ENCODE measurements at places on chromosomes 13 and 19.

- no peak for DNase-seq
These were observed 7.2 kb upstream of the RHPN2 start for GRCh38 chr19:33071887-33072286.

DNA sequence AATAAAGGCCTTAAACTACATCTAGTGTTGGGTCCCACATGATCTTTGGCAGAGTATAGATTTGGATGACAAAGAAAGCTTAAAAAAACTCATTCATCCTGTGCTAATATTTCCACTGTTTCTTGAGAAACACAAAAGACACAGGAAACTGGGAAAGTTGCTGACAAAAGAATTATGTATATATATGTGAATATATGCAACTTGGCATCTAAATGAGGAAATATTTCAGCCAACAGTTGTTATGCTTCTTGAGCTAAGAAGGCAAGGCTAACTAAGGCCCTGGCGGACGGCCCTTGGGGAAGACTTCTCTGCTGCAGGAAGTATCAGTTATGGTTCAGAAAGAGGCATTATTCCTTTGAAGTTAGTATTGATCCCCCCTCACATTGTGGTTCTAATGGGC is 491.8 kb downstream of the DIAPH3 start:
- no peak for DNase-seq

DNA sequence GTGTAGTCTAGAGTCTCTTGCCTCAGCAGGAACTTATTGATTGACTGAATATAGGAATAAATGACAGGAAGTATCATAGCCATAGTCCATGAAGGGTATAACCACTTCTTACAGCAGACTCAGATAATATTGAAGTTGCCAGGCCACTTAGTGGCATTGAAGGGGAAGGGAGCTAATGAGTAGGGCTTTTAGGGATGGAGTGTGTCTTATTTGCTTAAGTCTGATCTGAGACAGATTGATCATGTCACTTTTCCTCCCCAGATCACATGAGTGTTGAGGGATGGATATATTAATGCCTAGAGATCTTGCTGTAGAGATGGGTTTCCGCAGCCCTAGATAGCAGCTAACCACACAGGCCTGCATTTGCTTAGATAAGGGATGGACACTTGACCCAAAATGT is 62.2 kb upstream of the NBEA start:
- no peak for DNase-seq

DNA sequence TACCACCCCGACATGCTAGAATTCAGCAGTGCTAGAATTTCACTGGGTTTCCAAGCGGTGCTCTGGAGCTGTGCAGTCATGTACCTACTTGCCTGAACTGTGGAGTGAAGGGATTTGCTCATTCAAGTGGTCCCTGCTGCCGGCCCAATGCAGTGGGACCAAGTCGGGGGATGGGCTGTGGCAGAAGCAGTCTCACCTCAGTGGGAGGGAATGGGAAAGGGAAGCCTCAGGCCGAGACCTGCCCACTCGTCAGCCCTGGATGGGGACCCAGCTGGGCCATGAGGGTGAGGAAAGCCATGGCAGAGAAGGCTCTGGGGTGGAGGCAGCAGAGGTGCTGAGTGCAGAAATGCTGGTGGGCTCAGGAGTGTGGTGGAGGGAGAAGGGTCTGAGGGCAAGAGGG is 14.9 kb downstream of the KLHL26 start:
- DNase-seq = no peak

- no peak for DNase-seq
These were observed 2526.0 kb downstream of the PCDH9 start for GRCh38 chr13:64704121-64704649.

DNA sequence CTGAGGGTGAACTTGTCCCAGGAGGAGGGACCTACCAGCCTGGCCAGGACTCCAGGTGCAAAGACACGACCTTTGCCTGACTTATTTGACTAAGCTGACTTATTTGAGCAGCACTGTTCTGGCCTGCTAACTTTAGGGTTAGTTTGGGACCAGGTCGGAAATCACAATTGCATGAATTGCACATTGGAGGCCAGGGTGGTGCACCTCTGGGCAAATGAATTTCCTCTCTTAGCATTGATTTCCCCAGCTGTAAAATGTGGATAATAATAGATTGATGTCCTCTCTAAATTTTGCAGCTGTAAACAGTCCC is 1.4 kb upstream of the BST2 start:
- DNase-seq = no peak

DNA sequence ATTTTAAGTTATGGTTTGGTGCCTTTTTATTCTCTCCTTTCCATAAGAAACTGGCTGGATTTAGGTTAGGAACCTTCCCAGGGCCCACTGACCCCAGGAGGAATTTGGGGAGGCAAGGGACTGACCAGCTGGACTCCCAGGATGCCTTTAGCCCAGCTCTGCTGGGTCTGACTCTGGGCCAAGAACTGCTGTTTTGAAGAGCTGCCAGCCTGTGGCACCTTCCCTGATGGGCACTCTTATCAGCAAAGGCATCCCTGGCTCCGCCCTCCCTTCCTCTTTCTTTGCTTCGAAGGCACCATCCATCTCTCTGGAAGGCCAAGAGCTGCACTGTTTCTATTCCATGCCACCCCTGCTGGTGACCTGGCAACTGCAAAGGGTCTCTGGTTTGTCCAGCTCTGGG is 174.7 kb downstream of the POU4F1 start:
- DNase-seq = no peak

DNA sequence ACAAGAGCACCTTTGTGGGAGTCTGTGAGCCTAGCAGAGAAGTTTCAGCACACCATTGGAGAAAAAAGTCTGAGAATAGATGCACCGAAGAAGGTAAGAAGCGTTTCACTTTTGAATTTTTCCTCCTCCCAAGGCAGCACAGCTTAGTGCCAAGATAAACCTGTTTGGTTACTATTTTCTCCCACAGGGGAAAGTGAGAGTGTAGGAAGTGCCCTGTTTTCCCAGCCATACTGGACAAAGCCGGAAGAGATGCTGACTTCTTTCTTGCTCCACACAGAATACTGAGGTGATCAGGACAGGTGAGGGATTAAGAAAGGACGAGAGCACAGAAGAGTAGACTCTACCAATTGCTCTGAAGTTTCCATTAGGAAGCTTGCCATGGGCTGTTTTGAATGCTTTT is 1011.0 kb upstream of the MIR17HG start:
- DNase-seq = no peak

GRCh38 chr19:18520848-18521691 is 800 bp downstream of the ELL start:
- DNase-seq = no peak

DNA sequence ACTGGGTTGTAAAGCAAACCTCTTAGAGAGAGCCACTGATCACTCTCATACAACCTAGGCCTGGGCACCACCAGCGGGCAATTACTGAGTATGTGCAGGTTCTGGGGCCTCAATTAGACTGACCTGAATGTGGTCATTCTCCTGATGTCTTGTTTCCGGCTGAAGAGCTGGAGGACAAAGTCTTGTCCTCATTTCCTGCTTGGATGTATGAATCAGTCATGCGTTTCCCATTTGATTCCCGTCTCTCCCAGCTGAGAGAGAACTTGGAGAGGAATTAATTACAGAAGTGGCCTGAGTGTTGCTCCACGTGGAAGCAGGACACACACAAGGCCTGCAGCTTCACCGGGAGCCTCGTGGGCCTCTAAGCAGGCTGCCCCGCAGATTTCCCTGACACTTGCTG is 799.3 kb upstream of the ARGLU1 start:
- DNase-seq = no peak

- DNase-seq = no peak
These were observed 7.5 kb downstream of the KLF16 start for GRCh38 chr19:1855828-1856255.

GRCh38 chr19:11480715-11481533 is at the start of gene ELAVL3:
TSS of gene ELAVL3 (minus strand) at chr19:11481046. CDS start at chr19:11480608, 438 bp downstream.
- no peak for DNase-seq

GRCh38 chr19:16398530-16399249 is 73.1 kb downstream of the EPS15L1 start:
- no peak for DNase-seq

GRCh38 chr13:46894568-46894967 is 2.3 kb downstream of the HTR2A start:
- no peak for DNase-seq

- no peak for DNase-seq
These were observed 34.0 kb downstream of the RASL11A start for GRCh38 chr13:27304611-27305010.

DNA sequence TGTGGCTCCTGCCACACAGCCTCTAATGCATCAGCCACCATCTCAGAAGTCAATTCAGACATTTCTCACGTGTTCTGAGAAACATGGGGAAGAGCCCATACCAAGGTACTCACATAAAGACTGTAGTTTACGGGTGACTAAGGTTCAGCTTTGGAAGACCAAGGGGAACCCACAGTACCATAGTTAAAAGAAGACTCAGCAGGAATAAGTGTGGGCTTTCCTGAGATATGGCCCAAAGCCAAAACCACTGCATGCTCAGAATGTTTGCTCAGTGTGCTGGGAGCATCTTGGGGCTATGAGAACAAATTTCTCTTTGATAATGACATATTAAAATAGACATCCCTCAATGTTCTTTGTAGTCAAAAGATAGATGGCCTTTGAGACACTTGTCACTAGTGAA is 283.8 kb downstream of the DCT start:
- no peak for DNase-seq

- DNase-seq = no peak
These were observed 40.1 kb downstream of the RFX2 start for GRCh38 chr19:6070207-6070681.

DNA sequence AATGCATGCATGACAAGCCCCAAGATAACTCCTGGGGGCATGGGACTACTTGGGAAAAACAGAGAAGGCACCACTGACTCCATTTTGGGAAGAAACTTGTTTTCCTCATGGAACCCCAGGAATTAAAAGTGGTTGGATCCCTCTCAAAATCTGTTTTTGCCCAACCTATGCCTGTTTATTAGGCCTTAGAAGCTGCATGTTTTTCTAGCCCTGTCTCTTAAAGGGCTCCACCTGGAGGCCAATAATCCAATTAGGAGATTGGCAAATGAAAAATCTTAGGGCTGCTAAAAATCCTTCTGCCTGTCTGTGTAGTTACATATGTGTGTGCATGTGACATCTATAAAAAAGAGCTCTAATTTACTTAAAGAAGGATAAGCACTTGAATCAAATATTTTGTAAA is 26.9 kb downstream of the MED4 start:
- no peak for DNase-seq

GRCh38 chr13:113176280-113176679 is 17.8 kb downstream of the PROZ start:
- peak; percentile 42 for DNase-seq

GRCh38 chr19:18093439-18094161 is 4.0 kb upstream of the MAST3 start:
- DNase-seq = no peak

GRCh38 chr13:77339408-77339807 is 12.5 kb upstream of the MYCBP2 start:
- DNase-seq = no peak

GRCh38 chr19:4776436-4777211 is 14.9 kb upstream of the FEM1A start:
- no peak for DNase-seq

GRCh38 chr13:111158136-111158805 is 43.2 kb downstream of the ARHGEF7 start:
- DNase-seq = no peak

GRCh38 chr13:45615501-45616101 is at the start of gene ERICH6B:
TSS of gene ERICH6B (minus strand) at chr13:45615739. CDS start at chr13:45597005, 18,734 bp downstream.
- no peak for DNase-seq

GRCh38 chr13:47945738-47946137 is 55.3 kb downstream of the SUCLA2 start:
- no peak for DNase-seq

- DNase-seq = peak; percentile 50
These were observed at the start of gene ITM2B for GRCh38 chr13:48233046-48233888. TSS of gene ITM2B (plus strand) at chr13:48233206. CDS start at chr13:48233361, 155 bp downstream.

DNA sequence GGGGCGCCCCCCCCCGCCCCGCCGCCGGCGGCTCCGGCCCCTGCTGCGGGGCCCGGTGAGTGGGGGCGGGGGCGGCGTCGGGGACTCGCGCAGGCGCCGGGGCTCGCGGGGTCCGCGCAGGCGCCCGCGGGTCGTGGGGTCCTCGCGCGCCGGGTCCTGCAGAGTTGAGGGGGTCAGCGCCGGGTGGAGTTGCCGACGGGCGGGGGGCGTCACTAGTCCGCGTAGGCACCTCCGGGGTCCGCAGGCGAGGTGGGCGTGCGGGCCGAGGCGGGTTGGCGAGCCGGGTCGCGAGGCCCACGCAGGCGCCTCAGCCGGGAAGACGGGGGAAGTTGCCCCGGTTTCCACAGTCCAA is 365 bp downstream of the PPP6R1 start:
- no peak for DNase-seq

GRCh38 chr13:95643571-95643935 is 953 bp downstream of the DZIP1 start:
- DNase-seq = no peak

- DNase-seq = no peak
These were observed 9.4 kb downstream of the IFNL2 start for GRCh38 chr19:39277598-39277997.

DNA sequence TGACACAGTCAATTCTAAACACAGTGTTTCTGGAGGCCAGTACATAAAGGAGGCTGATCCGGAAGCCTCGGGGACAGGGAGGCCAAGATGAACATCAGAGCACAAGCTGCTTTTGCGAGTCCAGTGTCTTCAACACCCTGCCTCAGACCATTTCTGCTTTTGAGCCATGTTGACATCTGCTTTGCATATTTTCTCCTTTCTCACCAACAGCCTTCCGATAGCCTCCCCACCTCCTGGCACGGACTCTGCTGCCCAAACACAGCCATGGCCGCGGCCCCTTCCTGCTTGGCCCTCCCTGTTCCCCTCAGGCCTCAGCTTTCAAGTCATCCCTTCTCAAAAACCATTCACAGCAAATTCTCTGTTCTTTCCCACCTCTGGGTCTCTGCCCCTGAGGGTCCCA is 3.6 kb downstream of the LRRC25 start:
- DNase-seq = no peak

DNA sequence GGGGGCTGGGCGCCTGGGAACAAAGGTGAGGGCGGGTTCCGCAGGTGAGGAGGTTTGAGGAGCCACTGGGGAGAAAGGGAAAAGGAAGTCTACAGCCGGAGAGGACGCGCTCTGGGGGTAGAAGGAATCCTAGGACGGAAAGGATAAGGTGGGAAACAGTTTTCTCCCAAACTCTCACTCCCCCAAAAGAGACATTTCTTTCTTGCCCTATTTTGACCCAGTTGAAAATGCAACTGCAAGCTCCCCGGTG is 651 bp upstream of the POLR1D start:
- DNase-seq = no peak

GRCh38 chr13:98556968-98557631 is 19.8 kb downstream of the STK24 start:
- no peak for DNase-seq

DNA sequence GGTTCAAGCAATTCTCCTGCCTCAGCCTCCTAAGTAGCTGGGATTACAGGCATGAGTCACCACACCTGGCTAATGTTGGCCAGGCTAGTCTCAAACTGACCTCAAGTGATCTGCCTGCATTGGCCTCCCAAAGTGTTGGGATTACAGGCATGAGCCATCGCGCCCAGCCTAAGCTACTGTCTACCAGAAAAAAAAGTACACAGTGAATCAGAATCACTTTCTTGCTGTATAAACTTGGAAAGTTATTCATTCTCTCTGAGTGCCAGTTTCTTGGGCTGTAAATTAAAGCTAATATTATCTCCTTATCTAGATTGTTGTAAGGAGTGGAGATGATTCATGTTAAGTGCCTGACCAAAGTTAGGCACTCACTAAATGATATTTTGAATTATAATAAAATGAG is 242.8 kb downstream of the ENOX1 start:
- no peak for DNase-seq

- no peak for DNase-seq
These were observed 7.6 kb upstream of the POP4 start for GRCh38 chr19:29598496-29598895.
